HFF-Myc (cell line): ENCODE measurements at places on chromosomes 6 and 20.

DNA sequence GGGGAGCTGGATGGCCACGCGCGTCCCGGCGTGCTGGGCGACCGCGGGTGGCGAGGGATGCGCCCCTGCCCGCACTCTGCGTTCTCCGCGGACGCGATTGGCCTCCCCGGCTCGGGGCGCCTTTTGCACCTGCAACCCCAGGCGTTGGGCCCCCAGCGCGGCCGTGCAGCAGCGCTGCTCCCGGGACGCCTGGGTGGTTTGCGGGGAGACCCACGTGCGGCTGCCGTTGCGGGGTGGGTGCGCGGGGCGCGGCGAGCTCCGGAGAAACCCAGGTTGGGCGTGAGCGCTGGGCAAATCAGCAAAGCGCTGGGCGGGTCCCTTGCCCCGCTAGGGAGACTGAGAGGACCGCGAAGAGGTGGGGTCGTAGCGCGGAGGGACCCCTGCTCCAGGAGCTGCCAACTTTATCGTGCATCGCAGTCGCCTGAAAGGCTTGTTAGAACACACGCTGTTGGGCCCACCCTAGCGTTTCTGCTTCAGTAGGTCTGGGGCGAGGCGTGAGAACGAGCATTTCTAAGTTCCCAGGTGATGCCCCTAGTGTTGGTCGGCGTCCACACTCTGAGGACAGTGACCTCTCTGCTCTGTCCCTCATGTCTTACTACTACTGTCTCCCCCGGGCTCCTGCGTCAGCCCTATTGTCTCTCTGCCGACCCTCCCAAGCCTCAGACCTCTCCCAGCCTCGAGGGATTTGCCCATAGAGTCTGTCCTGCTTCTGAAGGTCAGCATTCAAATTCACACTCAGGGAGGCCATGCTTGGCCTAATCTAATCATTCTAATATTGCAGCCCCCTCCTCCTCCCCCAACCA, 538 bp upstream of the ZFP64 start:
- DNase-seq = no peak

DNA sequence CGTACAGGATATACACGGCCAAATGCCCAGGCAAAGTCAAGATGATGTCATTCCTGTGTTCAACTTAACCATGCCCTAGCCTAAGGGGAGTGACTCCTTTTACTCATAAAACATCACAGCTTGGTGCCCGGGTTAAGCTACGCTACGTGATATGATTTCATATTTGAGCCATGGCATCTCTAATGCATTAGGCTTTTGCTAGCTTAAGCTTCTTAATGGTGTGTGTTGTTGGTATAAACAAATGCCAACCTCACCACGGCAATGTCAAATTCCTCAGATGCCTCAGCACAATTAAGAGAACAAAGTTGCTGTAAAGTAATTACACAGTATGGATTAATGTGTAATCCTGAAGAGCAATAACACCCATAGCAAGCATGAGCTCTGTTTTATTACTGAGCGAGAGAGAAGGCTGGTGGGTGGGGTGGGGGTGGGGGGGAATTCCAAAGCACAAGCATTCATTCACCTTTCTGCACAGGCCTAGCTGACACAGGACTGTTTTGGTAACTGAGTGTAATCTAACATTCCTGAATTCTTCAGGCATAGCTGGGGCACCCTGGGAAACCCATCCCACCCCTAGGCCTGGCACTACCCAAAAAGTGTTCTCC, 44.7 kb upstream of the CNKSR3 start:
- DNase-seq = no peak

- no peak for DNase-seq
These were observed 225.7 kb upstream of the SULF2 start for GRCh38 chr20:48011025-48011424.

GRCh38 chr6:81023007-81023582, 729.4 kb downstream of the TENT5A start:
- DNase-seq = peak; percentile 1

- no peak for DNase-seq
These were observed 74.6 kb upstream of the CEP85L start for GRCh38 chr6:118725944-118726343.

- DNase-seq = no peak
These were observed 72.3 kb downstream of the RNGTT start for GRCh38 chr6:88890860-88891845.

- peak; percentile 72 for DNase-seq
These were observed 118.3 kb upstream of the ECI2 start for GRCh38 chr6:4253604-4254231.

DNA sequence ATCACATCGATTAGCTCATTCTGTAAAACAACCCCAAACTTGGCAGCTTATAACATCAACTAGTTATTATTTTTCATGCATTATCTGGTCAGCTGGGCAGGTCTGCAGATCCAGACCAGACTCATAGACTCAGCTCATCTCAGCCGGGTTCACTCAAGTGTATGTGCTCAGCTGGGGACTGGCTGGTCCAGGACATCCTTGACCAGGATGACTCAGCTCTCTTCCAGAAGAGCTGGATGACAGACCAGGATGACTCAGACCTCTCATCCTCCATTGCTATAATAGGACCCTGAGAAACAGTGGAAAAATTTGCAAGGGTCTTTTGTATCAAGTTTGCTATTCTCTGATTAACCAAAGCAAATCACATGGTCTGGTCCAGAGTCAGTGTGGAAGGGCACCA, 312.5 kb upstream of the PLCB4 start:
- DNase-seq = peak; percentile 68

DNA sequence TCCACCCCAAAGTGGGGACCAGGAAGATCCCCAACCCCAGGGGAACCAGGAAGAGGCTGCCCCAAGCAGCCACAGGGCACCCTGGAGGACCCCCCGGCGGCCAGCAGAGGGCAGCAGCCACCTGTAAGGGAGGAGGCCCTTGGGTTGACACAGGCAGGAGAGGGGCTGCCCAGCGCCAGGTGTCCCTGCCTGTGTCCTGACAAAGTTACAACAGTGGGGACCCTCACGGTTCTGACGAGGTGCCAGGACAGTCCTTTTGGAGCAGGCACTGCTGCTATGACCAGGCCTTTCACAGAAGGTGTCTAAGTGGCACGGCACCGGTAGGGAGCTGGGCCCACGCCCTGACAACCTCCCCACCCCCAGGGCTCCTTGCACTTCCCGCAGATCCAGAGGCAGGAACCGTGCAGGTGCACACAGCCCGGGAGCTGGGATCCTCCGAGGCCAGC, 176.7 kb downstream of the BMP7 start:
- DNase-seq = no peak

DNA sequence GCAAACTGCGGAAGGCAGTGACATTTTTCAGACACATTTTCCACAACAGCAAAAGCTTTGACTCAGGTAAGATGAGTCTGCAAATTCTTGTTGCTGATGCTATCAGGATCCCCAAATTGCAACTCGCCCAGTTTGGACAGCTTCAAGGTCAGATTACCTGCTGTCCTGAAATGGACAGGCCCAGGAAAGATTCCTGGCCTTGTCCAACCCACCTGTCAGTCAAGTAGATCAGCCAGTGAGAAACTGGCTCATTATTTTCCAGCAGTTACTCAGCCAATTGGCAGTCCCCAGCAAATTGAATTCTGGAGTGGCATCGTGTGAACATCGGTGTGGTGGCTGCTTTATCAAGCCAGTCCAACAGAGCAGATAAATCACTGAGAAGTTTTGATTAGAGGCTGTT, 84.5 kb upstream of the SNAP25 start:
- no peak for DNase-seq

GRCh38 chr6:120493505-120493904, 840.8 kb downstream of the TBC1D32 start:
- DNase-seq = no peak

GRCh38 chr6:33861722-33862121, 57.9 kb upstream of the MLN start:
- DNase-seq = no peak

- DNase-seq = no peak
These were observed 106.6 kb upstream of the LRFN2 start for GRCh38 chr6:40693768-40694167.

DNA sequence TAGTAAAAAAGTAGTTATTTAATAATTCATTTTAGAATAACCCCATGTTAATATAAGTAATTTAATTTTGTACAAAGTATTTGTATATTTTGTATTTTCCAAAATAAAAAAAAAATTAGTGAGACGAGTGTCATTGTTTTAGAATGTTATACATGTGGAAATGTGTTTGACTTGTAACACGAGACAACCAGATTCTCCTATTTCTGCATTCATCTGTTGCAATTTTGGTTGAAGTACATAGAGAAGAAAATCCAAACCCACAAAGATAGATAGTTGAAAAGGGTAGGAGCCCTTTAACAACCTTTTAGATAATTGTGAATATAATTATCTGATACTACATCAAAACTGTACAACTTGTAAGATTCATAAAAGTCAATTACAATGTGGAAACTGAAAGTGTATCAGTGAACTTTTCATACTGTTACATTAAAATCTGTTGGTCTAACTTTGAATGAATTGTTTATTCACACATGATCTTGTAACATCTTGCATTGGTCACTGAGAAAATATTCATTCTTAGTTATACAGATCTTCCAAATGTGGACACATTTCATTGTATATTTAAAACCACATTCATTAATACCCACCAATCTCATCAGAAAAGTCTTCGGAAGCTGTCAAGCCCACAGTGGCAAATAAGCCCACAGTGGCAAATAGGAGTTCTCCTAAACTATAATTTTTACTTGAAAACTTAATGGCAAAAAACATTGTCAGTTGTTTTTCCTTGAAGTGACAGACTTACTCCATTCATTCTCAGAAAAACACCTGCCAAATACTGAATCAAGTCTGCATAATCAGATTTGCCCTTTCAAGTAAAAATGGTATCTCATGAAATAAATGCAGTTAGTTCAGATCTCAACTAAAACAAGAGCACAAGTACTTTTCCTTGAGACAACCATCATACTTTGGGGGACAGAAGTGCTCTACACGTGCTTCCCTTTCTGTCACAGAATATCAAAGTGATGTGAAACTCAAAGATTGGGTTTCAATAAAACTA, 52.8 kb downstream of the FKBP5 start:
- no peak for DNase-seq

DNA sequence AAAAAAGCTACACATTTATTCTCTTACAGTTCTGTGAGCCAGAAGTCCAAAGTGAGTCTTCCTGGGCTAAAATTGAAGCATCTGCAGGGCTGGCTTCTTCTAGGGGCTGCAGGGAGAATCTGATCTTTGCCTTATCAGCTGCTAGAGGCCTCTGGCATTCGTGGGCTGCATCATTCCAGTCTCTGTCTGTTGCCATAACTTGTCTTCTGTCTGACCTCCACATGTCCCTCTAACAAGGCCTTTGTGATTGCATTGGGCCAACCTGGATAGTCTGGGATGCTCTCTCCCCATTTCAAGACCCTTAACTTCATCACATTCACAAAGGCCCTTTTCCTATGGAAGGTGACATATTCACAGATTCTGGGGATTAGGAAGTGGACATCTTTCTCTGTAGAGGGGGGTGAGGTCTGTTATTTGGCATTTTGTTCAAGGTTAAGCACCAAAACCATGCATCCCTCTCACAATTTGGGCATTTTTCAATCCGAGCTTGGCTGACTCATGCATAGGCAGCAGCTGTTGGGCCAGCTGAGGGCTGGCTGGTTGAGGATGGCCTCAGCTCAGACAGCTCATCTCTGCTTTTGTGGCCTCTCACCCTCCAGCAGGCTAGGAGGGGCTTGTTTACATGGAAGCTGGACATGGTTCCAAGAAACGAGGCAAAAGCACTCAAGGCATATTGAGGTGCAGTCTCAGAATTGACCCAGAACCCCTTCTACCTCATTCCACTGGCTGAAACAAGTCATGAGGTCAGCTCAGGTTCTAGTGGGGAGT, 116.1 kb upstream of the NXT1 start:
- DNase-seq = no peak

GRCh38 chr20:43375591-43375990, 82.1 kb upstream of the SRSF6 start:
- no peak for DNase-seq

- no peak for DNase-seq
These were observed 22.9 kb downstream of the PRDM1 start for GRCh38 chr6:106109029-106109428.

DNA sequence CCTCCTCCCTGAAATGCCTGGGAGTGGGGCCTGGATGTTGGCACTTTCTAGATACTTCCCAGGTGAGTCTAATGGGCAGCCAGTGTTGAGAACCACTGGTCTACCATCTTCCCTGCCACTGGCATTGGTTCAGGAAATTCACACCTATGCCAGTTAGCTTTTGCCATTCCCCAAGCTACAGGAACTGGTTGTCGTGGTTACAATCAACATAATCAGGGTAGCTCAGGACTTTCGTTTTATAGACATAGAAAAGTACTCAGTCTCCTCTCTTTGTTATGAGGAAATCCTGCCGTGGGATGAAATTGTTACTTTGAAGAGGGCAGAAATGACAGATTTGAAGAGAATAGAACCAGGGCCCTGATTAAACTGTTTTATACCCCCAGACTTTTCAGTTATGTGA, 127.9 kb upstream of the FOXO3 start:
- no peak for DNase-seq

DNA sequence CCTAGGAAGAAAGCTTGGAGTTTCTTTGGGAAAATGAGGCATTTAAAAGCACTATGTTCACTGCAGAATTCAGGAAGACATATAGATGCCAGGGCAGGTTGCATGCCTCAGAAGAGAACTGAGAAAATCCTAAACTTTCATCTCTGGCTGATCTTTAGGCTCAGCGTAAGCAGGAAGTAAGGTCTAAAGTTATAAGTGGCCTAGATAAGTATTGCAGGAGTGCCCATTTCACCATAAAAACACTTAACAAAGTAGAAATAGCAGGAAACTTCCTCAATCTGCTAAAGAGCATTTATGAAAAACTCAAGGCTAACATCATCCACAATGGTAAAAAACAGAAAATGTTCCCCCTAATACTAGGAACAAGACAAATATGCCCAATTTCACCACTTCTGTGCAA, 320.3 kb downstream of the BMP2 start:
- DNase-seq = no peak

DNA sequence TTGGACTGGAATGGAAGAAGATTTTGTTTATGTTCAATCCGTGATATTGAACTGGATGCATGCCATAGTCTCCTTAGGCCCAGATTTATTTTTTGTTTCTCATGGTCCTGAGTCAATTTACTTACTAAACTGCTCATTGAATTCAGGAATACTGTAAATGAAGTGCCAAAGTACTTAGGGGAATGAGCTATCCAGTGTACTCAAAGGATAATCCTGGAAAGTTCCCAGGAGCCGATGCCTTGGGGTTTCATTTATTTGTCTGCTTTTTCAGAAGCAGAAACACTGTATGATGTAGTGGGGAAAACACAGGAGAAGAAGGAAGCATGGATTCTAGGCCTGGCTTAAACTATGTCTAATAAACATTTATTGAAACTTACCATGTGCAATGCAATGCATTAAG, 56.1 kb upstream of the THEMIS start:
- DNase-seq = no peak

DNA sequence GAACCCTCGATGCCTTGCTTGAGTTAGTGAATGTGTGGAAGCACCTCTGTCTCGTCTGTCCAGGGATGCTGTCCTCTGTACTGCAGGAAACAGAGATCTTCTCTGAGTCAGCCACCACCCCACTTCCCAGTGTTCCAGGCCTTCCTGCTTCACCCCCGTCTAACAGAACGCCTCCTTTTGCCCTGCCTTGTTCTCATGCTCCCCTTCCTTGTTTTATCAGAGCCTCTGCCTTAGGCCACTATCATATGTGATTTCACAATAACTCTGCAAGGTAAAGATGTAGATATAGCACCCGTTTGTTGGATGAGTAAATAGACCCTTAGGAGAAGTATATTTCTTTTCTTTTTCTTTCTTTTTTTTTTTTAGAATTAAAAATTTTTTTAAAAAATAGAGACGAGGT, 106.7 kb upstream of the CLDN20 start:
- no peak for DNase-seq
